ENCODE measurements at places on chromosomes 1 and 21.

DNA sequence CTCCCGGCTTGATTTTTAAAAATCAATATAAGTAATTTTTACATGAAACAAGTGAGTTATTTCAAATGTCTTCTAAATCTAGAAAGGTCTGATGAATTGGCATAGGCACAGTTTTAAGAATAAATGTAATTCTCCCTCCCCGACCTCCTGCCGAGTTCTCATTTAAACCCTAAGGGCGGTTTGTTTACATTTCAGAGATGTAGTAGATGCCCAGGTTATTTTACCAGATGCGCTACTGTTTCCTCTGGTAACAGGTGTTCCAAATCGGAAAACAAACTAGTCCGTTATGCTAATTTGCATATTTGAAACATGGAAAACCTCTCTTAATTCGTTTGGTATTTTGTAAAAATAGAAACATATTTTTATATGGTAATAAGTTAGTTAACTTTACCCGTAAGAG lies 53.8 kb upstream of the CFAP126 start:
- DNase-seq, result no peak

DNA sequence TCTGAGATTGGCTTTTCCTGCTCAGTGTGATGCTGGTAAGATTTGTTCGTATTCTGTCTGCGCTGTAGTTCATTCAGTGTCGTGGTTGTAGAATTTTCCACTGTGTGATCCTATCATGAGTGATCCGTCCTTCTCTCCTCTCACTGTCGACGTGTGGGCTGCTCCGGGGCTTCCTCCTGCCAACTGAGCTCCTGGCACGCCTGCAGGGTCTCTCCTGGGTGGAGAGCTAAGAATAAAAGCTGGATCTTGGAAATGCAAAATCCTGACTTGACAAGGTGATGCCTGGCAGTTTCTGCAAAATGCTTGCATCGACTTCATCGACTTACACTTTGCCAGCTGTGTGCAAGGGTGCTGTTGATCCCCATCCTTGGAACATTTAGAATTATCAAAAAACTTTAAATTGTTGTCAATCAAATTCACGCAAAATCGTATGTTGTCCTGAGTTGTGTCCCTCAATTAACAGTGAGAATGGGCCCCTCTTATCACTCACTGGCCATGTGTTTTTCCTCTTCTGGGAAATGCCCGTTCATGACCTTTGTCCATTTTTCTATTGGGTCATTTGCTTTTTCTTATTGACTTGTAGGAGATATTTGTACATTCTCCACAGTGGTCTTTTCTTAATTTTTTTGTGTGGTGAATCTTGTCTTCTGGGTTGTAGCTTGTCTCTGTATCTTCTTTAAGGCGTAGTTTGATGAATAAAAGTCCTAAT lies 125.5 kb downstream of the CRYAA start:
- DNase-seq, result no peak

DNA sequence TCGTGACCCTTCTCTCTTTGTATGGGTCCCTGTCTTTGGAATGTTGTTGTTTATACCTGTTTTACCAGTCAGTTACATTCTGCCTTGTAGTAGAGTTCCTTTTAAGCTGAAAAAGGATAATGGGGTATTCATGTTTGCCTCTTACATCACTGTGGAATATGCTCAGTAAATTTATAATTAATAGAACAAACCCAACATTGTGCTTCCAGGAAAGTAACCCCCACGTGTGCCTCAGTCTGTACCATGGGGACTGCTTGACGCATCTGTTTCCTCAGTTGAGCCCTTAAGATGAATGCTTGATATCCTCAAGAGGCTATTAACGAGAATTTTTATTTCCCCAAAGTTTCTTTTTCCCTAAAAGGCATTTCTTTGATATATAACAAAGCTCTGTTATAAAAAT lies 73.4 kb downstream of the ST6GALNAC3 start:
- DNase-seq, result no peak

- DNase-seq, result peak; percentile 92
These were observed at the start of gene KPNA6 for GRCh38 chr1:32107742-32108661. Gene KPNA6 (plus strand): TSS chr1:32108056. CDS start chr1:32108131, 75 bp downstream.

DNA sequence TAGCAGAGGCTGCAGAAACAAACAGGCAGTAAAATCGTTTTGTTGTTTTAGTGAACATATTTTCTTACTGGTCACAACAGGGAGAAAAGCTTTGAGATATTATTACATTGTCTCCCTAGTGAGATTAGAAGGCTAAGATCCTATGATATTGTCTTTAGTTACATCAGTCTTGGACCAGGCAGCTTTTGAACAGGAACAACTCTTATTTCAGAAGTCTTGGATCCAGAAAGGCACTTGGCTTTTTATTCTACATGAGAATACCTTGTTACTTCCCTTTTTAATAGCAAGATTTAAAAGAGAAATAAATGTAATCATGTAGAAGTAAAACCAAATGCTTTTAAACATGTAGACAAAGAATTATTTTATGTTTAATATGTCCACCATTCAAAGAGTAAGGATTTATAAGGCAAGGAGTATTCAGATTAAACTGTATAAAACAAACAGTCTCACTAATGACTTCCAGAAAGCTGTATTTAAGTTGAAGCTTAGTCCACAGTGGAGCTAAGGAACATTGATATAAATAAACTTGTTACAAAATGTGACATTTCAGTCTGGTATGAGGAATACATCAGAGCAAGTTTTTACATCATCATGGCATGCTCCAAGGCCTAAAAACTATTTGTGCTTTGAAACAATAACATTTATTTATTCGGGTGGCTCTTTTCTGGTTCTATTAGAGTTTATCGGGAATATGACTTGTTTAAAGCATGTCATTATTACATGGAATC lies 72.2 kb downstream of the PHTF1 start:
- DNase-seq, result no peak

- no peak for DNase-seq
These were observed 78.0 kb downstream of the ATP6V1G3 start for GRCh38 chr1:198462365-198463019.

- no peak for DNase-seq
These were observed 1.4 kb upstream of the MYOG start for GRCh38 chr1:203086992-203087763.

GRCh38 chr1:193179094-193179493 lies 7.3 kb downstream of the B3GALT2 start:
- DNase-seq, result no peak

- no peak for DNase-seq
These were observed 102.5 kb downstream of the XPR1 start for GRCh38 chr1:180734366-180734765.

DNA sequence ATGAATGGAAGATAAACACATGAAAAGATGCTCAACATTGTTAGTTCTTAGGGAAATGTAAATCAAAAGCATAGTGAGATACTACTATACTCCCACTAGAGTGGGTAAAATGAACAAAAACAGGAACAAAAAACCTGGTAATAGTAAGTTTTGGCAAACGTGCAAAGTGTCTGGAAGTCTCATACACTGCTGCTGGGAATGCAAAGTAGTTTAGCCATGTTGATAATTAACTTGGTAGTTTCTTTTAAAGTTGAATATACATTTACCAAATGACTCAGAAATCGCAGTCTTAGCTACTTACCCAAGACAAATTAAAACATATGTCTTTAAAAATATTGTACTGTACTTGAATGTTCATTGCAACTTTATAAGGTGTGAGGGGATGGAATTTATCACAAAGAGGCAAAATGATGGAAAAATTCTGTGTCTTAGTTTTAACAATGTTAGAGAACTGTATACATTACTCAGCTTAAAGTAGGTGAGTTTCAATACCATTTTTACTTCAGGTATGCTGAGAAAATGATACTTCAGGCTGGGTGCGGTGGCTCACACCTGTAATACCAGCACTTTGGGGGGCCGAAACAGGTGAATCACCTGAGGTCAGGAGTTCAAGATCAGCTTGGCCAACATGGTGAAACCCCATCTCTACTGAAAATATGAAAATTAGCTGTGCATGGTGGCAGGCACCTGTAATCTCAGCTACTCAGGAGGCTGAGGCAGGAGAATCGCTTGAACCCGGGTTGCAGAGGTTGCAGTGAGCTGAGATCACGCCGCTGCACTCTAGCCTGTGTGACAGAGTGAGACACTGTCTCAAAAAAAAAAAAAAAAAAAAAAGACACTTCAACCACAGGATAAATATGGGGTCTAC lies 102.3 kb downstream of the PDE4B start:
- DNase-seq, result no peak

DNA sequence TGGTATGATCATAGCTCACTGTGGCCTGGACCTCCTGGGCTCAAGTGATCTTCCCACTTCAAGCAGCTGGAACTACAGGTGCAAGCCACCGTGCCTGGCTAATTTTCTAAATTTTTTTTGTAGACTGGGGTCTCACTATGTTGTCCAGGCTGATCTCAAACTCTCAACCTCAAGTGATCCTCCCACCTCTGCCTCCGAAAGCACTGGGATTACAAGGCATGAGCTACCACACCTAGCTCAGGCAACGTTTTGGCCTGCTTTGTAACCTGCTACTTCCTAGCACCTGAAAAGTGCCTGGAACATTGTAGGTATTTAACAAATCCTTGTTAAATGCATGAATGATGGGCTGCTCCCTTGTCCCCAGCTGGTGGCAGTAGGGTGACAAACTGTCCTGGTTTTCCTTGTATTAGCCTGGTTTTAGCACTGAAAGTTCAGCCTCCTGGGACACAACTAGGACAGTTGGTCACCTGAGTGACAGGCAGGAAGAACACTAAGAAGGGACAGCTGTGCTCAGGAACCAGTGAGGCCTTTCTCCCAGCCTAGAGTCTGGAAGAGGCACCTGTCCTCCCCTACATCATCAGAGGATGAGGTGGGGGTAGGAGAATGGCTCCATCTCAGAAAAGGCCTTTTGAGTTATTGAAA lies 88.5 kb upstream of the CD34 start:
- no peak for DNase-seq

- no peak for DNase-seq
These were observed 14.6 kb downstream of the NR5A2 start for GRCh38 chr1:200042119-200042551.

DNA sequence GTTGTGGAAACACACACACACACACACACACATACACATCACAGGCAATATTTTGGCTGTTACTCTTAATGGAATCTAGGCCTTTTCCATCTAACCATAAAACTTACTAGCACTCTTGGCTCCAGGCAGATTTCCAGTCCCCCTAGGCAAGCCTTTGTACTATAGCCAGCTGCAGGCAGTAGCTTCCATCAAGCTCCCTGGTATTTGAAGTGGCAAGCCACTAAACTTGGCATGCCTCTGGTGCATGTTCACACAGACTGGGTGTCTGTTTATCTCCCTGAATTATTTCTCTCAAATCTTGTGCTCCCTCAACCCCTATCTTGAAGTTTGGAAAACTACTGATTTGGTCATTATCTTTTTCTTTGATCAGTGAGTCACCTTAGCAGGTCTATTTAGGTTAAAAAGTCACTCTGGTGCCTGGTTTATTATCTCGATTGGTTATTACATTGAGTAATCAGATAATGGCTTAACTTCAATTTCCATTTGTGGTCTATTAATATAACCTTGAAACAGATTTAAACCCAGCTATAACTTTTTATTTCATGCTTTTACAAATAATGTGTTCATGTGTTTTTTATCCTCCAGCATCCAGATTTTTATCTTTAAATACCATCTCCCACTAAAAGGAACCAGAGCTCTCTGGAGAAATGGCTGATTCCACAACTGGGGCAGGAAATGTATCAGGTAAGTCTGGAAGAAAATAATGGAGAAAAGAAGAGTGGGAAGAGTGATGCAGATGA lies 2.7 kb upstream of the RBM15 start:
- no peak for DNase-seq

DNA sequence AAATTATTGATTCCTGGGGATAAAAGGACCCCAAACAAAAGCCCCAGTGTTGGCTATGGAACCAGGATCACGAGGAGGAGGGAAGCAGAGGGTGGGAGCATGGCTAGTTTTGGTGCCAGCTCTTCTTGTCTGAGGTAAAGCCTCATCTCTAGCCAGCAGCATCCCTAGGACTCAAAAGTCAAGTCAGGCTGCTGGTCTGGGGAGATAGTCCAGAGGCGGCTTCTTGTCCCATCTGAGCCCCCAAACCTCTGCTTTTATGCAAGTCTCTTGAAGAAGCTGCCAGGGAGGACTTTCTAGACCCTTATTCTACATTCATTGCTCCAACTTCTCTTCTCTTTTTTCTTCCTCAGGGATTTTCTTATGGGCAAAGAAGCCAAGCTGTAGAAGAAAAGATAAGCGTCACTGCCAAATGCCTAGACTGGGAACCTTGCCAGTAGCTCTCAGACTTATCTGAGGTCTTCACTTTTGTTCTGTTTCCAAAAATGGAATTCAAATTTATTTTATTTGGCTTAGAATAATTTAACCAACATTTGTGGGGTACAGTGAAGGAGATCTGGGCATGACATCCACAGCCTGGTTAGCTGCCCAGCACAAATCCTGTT lies 6.9 kb upstream of the ANKRD35 start:
- DNase-seq, result no peak

DNA sequence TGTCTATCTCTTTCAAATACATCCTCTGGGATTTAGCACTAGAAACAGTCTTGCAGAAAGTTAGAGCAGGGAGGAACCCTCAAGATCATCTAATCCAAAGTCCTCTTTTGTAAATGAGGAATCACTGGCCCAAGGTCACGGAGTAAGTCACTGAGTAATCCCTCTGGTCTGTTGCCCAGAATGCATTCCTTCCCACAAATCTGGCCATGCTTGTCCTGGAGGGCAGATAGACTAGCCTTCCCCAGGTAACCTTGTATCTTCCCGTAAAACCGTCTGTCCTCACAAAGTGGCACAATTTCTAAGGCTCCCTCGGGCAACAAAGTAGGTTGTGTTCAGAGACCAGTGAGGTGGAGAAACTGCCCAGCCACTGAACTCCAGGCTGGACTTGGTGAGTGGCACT lies 46.2 kb downstream of the DDR2 start:
- DNase-seq, result no peak

DNA sequence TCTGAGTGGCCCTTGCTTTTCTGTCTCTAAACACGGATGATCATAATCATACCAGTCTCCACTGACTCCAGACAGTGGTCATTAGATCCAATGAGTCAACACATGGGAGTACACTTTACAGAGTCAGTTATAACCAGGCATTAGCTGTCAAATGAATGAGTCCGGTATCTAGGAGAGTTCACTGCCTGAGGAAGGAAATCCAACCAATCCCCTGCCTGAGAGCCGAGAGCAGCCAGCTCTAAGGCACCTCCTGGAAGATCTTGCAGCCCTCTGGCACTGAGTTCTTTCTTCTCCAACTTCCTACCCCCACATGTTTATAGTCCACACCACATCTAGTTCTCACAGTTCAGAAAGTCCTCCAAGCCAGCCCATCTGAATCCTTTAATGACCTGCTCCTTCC lies 29.4 kb upstream of the RBM15 start:
- no peak for DNase-seq

DNA sequence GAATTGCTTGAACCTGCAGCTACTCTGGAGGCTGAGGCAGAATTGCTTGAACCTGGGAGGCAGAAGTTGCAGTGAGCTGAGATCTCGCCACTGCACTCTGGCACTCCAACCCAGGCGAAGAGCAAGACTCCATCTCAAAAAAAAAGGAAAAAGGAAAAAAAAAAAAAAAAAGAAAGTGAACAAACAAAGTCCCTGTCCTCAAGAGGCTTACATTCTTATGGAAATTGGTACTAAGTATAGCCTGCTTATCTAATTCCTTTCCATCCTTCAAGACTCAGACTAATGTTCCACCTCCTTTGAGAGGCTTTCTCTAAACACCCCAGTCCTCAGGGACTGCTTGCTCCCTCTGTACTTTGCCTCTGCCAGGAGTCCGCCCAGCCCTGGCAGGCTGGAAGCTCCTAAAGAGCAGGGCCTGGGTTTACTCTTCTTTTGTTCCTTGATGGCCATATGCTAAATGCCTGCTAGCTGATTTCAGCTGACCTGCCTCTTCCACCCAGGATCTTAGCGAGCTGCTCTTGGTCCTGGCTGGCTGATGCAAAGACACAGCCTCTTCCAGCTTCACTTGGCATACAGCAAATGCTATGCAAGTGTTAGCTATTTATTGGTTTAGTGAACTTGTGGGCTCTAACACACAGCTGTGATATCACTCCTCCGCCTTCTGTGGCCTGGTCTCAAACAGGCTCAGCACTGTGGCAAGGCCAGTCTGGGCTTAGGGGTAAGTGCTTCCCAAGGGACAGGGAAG lies 9.8 kb downstream of the SLC9A1 start:
- no peak for DNase-seq
